ENCODE measurements at places on chromosomes 6 and 20.

DNA sequence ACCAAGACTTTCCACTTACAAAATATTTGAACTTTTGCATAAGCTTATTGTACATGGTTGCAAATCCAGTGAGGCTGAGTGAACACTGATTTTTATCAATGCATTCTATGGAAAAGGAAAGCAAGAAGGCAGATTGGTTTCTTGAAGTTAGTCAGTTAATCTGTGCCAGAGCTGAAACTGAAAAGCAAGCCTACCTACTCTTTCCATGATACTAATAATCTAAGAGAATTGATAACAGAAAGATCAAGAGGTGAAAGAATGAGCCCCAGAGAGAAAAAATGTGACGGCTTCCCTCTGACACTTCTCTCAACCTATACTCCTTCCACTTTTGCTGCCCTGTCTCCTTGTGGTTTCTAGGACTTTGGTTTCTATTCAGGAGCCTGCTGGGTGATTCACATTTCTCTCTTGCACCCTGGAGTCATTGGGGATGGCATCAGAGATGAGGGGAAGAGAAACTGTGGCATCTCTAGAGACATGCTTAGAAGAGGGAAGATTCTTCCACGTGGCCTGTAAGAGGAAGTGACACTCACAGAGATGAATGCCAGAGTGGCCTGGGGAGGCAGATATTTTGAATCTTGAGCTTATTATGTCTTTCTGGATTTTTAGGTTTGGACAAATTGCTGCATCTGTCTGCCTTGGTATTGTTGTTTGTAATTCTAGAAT lies 158.6 kb upstream of the RIMS1 start:
- no peak for DNase-seq

GRCh38 chr6:119138906-119139541 lies 60.6 kb upstream of the FAM184A start:
- no peak for DNase-seq

GRCh38 chr6:129685662-129686031 lies 24.3 kb downstream of the ARHGAP18 start:
- no peak for DNase-seq

- no peak for DNase-seq
Measured at GRCh38 chr20:54197621-54198604, 10.0 kb upstream of the PFDN4 start.

DNA sequence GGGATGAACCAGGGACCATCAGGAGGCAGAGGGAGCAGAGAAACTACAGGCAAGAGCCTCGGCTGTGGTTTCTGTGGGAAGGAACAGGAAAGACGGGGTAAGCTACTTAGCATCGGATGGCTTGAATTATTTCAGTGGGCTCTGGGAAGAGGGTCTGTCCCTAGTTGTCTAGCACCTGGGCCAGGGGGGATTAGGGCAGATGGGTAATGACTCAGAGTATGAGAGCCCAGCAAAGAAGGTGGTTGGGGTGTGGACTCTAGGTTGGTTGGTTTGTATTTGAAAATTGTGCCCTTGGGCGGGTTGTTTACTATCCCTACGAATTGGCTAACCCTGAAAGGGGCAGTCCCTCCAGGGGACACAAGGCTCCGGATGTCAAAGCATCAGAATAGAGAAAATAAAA lies 148.5 kb upstream of the TAB2 start:
- no peak for DNase-seq

DNA sequence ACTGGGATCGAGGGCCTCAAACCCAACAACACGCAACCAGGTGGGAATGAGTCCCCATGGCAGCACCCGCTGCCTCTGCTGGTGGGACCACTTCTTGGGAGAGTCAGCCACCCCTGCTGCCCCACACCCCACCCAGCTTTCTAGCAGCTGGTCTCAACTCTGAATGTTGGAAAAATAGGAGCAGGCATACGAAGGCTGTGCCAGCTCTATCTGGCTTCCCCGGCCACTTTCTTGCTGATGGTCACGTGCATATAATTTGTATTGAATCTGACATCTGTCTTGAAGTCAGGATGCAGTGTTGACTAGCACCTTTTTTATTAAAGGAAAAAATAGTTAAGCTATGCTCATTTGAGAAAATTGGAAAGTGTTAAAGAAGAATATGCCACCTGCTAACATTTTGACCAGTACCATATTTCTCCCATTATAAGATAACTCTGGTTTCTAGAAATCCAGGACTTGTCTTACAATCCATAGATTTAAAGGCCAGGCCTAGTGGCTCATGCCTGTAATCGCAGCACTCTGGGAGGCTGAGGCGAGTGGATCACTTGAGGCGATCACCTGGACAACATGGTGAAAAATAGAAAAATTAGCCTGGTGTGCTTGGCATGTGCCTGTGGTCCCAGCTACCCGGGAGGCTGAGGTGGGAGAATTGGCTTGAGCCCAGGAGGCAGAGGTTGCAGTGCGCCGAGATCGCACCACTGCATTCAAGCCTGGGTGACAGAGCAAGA lies 26.9 kb upstream of the MAPRE1 start:
- no peak for DNase-seq

- DNase-seq, result no peak
Measured at GRCh38 chr6:79084693-79085092, 6.6 kb upstream of the PHIP start.

DNA sequence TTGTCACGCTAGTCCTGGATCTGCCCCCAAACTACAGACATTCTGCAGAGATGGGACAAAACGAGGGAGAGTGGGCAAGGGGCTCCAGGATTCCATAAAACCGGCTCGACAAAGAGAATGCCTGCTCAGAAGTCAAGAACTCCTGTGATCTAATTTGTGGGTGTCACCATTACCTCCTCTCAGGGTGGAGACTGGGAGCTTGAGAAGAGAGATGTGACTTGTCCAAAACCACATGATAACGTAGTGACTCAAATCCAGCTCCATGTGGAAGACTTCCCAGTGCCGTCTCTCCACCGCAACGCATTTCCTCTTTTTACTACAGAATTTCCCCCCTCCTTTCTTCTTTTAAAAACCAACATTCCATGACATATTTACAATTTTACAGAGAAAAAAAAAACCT lies 44.3 kb downstream of the TRERF1 start:
- no peak for DNase-seq

DNA sequence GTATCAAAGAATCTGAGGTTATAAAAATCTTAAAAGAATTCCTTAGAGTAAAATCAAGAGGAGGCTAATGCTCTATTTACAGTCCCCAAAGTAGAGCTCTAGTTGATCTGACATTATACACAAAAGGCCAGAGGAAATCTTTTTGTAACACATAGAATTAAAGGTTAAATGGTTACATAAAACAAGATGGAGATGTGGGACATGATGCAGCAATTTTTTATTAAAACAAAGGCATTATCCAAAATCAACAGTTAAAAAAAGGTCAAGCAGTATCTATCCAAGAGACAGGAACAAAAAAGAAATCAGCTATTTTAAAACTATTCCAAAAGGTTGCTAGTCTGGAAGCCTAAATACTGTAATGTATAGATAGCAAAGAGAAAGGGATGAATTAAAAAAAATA lies 20.4 kb downstream of the ELOVL5 start:
- DNase-seq, result no peak

GRCh38 chr6:81895511-81896185 lies 143.2 kb upstream of the TENT5A start:
- DNase-seq, result no peak

DNA sequence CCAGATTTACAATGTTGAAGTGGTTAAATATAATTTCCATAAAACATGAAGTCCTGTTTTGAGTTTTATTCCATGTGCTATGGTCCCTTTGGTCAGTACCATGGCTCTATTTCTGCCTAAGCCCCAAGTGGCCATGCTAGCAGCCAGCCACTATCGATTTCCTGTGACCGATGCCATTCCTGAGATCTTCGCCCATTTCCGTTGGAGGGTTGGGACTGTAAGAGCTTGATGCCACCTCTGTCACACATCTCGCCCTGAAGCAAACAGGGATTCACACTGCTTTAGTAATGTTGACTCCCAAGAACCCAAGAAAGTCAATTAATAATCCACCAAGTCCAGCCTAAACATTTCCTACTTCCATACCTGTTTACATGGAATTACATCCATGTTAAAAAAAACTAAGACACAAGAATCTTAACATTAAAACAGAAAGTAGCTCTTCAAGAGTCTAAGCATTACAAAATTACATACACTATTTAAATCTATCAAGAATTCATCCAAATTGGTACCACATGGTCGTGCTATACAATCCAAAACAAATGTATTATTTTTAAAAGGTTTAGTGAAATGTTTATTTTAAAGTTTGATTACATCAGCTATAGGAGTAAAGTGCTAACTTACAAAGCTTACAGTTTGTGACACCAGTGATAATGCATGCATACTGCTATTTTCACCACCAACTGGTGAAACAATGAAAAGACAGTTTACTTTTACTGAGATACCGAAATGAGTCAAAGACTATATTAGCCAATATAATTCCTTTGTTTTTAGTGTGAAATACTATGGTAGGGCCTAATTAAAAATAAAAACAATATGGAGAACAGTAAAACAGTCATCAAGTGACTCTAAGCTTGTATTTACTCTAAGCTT lies 2.5 kb downstream of the RBM39 start:
- no peak for DNase-seq

DNA sequence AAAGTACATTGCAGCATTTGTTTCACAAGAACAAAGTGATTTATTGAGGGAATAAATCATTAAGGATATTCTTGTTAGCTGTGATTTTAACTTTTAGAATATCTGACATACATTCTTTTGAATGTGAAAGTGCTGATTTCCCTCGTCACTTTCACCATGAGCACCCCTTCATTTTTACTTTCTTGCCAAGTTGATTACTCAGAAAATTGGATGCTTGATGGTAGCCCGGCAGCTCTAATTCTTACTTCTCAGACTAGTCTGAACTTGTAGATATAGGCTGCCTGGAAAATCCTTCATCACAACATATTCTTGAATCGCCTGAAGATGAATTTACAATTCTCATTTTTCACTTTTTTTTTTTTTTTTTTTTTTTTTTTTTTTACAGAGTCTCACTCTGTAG lies 147.1 kb upstream of the SMLR1 start:
- DNase-seq, result no peak

DNA sequence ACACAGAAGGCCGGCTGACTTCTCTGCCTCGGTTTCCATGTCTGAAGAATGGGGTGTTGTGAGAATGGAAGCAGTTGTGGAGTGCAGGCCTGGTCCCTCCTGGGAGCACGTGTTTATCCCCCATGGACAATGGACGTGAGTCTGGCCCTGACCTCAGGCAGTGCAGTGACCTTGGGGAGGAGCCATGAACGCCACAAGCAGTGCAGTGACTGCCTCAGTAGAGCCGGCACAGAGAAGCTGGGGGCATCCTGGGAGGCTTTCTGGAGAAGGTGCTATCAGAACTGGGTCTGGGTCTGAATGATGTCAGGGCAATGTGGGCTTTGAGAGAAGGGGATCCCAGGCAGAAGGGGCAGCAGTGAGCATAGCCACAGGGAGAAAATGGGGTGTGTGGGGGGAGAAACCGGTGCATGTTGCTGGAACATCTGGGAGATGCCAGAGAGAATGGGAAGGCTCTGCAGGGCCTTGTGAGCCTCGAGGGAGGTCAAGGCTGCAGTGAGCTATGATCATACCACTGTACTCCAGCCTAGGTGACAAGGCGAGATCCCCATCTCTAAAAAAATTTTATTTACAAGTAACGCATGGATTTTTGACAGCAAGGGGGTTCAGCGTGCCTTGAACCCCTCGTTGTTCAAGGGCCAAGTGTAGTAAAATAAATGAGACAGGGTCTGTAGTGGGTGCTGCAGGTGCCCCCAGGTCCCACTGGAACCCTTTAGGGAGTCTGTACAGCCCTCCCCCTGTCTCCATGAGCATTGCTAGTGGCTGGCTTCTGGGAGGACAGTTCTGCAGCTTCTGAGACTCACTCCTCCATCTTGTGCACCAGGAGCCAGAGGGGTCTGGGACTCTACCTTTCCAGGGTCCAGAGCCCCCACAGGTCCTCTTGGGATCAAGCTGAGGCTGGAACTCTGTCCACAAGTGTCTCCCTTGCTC lies 27.0 kb upstream of the ZBP1 start:
- DNase-seq, result no peak

Measured in stimulated activated CD4-positive, alpha-beta T cell treated with anti-CD3 and anti-CD28 coated beads, Interleukin-4, amount 100 ng/mL, for 48 hours (primary cell).